Sigmoid colon (tissue), 7 donors: ENCODE measurements at places on chromosomes 12 and 14. TPM values are rescaled to one million over a fixed set of nuclear protein-coding genes. Genes with fewer than 3 reads are reported as not detected.

Gene LIN7A
- 10.7 TPM for total RNA-seq

Gene GNG2
- 28.5 TPM for total RNA-seq

Gene STON2
- total RNA-seq, result 15.6 TPM

DNA sequence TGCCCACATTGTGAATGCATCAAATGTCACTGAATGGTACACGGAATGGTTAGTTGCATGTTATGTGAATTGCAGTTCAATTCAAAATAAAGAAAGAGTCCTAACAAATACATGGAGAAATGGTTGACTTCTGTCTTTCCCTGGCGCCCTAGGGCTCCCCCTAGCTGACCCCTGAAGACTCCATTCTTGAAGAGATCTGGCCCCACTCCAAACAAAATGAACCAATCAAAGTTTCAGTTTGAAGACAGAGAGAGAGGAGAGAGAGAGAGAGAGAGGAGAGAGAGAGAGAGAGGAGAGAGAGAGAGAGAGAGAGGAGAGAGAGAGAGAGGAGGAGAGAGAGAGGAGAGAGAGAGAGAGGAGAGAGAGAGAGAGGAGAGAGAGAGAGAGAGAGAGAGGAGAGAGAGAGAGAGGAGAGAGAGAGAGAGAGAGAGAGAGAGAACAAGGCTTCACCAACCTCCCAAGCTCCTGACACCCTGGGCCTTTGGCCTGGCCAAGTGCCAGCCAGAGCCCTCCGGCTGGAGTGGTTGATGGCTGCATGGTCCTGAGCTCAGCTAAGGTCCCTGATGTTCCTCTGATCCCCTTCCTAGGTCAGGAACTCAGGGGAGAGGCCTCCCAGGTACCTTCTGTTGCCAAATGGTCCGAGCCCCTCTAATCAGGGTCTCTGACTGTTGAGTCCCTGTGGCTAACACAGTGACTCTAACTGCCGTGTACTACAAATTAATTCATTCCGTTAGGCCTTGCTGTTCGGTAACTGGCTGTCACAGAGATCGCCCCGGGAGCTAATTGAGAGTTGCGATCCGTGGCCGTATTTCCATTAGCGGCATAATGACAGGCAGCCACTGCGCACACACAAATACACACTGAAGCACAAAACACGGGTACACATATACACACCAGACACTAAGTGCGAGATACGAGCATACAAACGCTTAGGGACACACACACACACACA, 188.8 kb downstream of the ESRRB start:
- no peak for DNase-seq

GRCh38 chr12:5716201-5716600, 228.9 kb downstream of the ANO2 start:
- DNase-seq, result no peak
